ENCODE measurements at places on chromosomes 12 and 14.

GRCh38 chr12:14810953-14811483, 3.0 kb downstream of the SMCO3 start:
- no peak for DNase-seq

DNA sequence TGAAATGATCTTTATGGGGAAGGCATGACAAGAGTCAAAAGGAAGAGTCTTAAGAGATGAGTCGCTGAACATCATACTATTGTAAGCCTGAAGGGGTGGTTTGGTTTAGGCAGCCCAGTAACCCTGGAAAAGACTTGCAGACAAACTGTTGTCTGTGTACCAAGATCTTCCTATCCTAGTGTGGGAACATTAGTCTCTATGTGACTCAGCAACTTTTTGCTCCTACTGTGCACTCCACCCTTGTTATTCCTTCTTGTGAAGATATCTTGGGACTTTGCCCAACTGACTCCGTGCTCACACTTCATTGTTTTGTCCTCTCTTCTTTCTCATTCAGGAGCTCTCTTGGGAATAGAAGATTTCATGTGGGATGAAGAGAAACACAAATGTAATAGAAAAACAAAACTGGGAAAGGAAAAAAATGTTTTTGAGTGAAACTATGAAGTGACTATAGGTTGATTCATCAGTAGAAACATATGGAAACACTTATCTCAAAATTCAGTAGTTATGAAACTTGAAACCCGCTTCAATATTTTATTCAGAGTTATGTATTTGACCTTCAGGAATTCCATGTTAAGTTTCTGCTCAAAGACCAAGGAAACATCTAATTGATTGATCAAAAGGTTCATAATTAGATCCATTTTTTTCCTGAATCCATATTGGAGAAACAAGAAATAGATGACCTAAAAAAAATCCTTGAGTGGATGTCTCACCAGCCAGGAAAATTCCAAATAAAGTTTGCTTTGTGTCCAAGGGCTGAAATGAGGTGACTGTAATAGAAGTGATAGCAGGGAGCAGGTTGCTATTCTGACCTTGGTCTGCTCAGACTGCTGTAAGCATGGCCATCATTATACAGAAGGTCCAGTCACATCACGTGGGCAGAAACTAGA, 67.2 kb downstream of the BTG1 start:
- DNase-seq: peak; percentile 100

GRCh38 chr12:13099066-13099843, 4.2 kb downstream of the GSG1 start:
- DNase-seq: no peak

DNA sequence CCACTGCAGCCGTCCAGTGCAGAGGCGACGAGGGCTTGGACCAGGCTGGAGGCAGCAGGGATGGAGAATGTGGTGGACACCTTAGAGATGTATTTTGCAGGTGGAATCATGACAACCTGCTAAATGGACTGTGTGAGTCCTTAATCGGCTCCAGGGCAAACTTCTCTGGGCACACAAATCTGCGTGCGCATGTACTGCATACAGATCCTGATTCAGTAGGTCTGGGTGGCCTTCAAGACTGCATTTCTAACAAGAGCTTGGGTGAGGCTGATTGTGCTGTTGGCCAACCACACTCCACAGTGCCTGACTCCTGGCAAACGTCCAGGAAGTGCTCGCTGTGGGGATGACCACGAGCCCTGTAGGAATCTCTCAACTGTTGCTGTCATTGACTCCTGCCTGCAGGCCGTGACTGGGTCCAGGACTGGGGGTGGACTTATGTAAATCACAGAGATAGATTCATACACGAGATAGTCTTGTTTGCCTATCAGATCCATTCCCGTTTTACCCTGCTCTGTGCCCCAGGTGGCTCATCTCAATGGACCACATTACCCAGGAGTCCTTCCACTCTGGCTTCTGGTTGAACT, 27.2 kb downstream of the JDP2 start:
- no peak for DNase-seq

- no peak for DNase-seq
These were observed 230.1 kb downstream of the ANO6 start for GRCh38 chr12:45446013-45446412.

DNA sequence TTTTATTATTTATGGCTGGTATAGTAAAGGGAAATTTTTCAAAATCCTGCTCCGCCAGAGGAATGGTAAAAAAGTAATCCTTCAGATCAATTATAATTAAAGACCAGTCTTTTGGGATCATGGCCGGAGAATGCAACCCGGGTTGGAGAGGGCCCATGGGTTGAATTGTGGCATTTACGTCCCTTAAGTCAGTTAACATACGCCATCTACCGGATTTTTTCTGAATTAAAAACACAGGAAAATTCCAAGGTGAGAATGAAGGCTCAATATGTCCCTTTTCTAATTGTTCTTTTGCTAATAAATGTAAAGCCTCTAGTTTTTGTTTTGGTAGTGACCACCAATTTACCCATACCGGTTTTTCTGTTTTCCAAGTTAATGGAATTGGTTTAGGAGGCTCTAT, 602.8 kb downstream of the ALG10 start:
- no peak for DNase-seq

DNA sequence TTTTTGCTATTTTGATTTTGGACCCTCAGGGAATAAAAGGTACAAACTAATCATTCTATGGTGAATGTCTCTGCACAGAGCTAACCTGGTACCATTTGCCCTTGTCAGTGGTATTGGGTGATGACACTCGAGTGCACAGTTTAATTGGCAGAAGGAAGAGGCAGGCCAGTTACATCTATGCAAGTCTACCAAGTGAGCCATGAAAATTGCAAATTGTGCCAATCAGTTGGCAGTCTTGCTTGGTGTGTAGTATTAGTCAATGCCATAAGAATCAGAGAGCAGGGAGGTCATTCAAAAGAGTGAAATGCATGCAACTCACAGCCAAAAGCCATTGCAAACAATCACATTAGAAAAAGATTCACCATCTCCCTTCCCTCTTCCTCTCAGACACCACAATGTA, 479.6 kb downstream of the ADAMTS20 start:
- no peak for DNase-seq

DNA sequence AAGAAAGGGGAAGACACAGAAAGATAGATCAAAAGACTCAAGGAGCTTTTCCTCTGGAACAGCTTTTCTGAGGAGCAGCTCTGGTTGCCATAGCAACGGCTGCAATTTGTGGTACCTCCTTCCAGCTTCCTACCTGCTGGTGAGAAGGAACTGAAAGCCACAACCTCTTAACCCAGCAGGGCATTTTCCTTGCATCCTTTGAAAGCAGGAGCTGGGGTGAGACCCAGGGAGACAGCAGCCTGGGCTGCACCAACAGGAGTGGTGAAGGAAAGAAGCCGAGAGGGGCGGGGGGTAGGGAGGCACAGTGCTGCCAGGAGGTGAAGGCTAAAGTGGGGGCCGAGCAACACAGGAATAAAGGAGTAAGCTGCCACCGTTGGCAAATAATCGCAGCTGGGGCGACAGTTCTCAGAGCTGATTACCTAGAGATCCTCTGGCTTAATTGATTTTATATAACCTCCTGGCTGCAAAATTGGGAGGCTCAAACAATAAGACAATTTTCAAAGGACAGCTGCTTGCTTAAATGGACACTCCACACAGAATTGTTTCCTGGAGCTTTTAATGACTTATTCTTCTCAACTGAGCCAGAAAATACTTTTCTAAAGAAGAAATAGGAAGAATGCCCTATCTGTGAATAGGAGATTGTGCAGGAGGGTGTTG, 129.4 kb downstream of the RPAP3 start:
- DNase-seq: no peak

DNA sequence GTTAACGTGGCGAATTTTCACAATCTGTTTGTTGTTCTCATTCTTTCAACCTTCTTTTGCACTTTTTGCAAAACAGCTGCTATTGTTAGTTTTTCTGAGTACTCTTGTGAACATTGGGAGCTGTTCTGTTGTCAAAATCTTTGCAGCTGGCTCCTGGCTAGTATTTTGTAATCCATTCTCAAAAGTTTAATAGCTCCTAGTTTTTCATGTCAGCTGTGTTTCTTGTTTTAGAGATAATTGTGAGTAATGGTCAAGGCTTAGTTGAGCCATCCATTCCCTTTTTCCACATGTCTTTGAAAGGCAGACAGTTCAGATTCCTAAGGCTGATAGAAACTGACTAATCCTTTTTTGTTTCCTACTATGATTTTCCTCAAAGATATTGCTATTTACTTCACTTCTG, 39.1 kb upstream of the CRADD start:
- DNase-seq: peak; percentile 31

- DNase-seq: no peak
These were observed 94.5 kb upstream of the PELI2 start for GRCh38 chr14:56023661-56024081.

DNA sequence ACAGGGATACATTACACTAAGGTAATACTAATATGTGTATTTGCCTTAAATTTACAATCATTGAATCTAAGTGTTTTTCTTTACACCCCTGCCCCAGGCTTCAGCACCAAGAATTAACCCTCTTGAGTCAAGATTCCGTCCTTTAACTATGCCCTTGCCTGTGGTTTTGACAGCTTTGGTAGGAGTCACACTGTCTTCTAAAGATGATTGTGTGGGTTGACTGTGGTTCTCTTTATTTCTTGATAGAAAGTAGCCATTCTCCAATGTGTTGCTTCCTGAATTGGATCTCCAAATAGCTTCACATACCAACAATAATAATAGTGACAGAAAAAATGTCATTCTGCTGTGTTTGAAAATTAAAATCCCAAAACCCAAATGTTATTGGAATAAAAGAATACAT, 3.6 kb downstream of the CLEC7A start:
- no peak for DNase-seq

DNA sequence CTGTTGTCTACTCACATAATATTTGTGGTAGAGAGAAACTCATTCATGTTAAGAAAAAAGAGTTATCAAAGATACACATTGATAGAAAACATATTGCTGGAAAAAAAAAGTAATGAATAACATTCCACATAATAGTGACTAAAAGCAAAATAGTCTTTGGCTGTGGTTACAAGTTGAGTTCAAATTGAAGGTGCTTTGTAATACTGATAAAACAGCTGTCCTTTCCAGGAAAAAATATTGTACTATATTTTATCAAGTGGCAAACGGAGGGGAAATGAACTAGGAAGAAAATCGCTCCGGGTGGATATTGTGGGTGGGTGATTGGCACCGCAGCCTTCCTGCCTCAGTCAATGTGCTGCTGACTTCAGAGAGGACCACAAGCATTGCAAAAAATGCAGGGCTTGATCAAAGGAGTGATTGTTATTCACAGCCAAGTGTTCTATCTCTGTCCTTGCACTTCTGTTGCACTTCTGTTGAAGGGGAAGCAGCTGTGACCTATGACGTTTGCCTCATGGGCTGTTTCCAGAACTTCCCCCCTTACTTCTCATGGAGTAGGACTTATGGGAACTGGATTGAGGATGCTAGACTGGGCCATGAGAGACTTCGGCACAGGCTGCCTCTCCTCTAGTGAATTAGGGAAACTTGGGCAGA, 114.4 kb downstream of the VRK1 start:
- DNase-seq: no peak

GRCh38 chr12:74971201-74971600, 238.4 kb downstream of the KCNC2 start:
- no peak for DNase-seq
